ENCODE measurements at places on chromosomes 1 and 21.

GRCh38 chr1:157497284-157497683, 55.0 kb downstream of the FCRL5 start:
- DNase-seq = no peak

- no peak for DNase-seq
These were observed 16.7 kb upstream of the ZYG11A start for GRCh38 chr1:52825868-52826267.

- DNase-seq = no peak
These were observed 20.8 kb downstream of the UBR4 start for GRCh38 chr1:19189270-19189669.

- DNase-seq = no peak
These were observed 216.3 kb upstream of the ZC3H12A start for GRCh38 chr1:37258068-37258467.

- DNase-seq = no peak
These were observed 69.2 kb downstream of the DTL start for GRCh38 chr1:212104586-212105325.

DNA sequence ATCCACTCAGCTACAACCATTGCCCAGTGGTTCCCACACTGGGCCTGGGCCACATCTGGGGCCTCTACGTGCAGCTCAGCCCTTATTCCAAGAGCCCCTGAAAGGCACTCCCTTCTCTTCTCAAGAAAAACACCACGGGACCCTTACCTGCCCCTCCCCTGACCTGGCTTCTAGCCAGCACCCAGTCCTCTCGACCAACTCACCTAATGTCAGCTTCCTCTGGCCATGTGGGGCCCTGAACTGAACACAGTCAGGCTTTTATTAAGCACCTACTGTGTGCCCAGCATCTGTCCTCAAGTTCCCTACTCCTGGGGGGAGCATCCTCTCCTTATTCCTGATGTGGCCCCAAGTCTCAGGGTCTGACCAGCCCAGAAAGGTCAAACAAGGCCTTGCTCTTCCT, 208.4 kb downstream of the MATN1 start:
- no peak for DNase-seq

DNA sequence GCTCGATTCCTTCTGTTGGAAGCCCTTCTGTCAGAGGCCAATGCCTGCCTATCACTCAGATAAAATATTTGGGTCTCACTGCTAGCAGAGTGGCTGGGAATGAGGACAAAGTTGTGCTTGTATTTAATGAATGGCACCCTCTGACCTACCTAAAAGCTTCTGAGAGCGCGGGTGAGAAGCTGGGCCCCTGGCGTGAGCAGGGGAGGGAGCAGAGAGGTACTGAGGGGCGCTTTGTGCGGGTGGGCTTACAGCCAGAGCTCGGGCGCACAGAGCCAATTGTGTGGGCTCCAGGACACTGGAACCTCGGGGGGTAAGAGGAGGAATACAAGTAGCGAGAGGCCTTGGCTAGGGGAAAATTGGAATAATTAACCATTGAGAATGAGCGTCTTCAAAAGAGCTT, 32.3 kb downstream of the PCAT6 start:
- no peak for DNase-seq
